Right ventricle myocardium superior (tissue), 1 donor: ENCODE measurements at places on chromosomes 13 and 19. TPM values are rescaled to one million over a fixed set of nuclear protein-coding genes. Genes with fewer than 3 reads are reported as not detected.

STX10 gene
- 38.2 TPM for total RNA-seq

DNA sequence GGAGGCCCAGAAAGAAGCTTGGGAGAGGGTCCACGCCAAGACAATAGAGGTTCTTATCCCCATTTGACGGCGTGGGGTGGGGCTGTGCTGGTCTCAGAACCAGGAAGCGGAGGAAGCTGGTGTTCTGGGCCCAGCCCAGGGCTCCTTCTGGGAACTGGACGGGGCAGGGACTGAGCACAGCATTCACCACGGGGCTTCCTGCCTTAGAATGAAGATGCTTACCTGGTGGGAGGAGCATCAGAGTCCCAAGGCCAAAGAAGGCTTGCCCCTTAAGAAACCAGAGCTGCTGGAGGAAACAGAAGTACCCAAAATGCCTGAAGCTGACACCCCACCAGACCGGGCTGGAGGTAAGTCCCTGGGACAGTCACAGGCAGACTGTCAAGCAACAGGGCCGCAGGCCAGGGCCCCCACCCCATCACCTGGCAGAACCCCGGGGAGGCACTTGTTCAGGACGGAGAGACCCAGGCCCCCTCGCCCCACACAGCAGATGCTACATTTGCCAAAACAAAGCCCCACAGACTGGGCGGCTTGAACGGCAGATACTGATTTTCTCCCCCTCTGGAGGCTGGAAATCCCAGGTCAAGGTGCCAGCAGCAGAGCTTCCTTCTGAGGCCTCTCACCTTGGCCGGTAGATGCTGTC is 17.8 kb upstream of the IGLON5 start:
- no peak for DNase-seq

- DNase-seq, result no peak
Observed at GRCh38 chr19:18800636-18801035, 9.5 kb upstream of the COMP start.

DNA sequence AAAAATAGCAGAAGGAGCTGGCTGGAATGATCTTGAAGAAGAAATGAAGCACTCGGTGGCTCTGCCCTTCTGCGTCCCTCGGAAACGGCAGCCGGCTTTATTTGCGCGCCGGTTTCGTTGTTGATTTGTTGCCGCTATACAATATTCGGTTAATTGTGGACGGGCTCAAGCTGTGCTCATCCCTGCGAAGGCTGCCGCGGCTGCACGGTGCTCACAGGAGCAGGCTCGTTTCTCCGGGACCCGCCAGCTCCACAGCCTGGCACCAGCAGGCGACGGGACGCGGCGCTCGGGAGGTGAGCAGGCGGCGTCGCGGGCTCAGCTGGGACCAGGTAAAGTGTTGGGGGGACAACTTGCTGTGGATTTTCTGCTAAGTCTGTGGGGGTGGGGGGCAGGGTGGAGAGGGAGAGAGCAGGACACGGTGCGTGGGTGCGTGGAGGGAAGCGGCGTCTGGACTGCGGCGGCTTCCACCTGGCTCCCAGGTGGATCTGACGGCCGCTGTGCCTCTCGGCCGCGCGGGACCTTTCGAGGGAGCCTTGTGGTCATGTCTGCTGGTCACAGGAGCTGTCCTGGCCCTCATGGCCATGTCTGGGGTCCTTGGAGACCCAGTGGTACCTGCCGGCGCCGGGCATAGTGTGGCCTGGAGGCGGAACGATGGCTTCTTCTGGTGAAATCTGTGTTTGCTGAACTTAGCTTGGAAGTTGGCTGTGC is 90.9 kb downstream of the TEX29 start:
- DNase-seq, result no peak

PSG11 gene
- not detected for total RNA-seq

DNA sequence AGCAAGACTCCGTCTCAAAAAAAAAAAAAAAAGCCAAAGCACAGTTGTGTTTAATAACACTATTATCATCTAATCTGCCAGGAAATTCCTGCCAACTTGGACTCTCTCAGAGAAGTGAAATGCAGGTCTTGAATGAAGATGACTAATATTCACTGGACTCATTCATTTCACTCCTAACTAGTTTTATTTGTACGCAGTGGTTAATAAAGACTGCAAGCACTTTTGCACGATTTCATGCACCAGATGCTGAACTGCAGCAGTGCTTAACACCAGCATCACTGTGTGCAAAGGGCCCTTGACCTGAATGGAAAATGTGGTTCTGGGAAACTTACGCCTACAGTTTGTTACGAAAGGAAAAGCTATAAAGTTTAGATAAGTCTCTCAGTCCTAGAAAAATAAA is 63.3 kb downstream of the DHRS12 start:
- DNase-seq, result no peak

GRCh38 chr13:46380242-46380641 is 6.8 kb downstream of the RUBCNL start:
- no peak for DNase-seq

DNA sequence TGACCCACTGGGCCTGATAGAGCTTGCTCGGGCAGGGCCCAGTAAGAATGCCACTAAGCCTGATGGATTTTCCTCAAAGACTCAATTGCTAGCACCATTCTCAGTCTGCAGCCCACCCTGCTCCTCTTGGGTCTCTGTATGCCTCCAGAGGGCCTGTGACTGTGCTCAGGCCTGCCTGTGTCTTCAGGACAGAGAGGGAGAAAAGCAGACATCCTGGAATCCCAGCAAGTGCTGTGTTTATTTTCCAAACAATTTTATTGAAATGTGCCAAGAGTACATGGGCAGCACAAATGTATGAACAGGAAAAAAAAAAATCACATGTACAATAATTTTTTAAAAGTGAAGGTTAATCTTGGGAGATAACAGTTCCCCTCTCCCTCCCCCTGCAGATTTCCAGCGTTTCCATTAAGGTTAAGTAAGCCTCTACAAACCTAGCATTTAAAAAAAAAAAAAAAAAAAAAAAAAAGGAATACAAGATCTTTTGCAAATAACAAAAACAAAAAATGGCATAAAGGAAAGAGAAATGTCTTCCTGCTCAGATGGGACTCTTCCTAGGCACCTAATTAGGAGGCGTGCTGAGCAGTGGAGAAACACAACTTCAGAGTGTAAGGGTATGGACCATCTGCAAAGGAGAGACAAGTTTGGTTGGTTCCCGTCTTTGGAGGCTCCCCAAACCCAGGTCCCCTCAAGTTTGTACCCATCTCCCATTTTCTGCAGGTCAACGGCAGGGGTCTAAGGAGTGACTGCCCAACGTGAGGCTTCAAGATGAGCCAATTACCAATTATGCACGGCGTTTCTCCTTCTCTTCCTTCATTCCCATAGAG is 4.8 kb upstream of the ECH1 start:
- DNase-seq, result no peak

SHISA7 gene
- not detected for total RNA-seq

ONECUT3 gene
- not detected for total RNA-seq

GRCh38 chr19:21877976-21878375 is 42.0 kb upstream of the ZNF43 start:
- DNase-seq, result no peak

DNA sequence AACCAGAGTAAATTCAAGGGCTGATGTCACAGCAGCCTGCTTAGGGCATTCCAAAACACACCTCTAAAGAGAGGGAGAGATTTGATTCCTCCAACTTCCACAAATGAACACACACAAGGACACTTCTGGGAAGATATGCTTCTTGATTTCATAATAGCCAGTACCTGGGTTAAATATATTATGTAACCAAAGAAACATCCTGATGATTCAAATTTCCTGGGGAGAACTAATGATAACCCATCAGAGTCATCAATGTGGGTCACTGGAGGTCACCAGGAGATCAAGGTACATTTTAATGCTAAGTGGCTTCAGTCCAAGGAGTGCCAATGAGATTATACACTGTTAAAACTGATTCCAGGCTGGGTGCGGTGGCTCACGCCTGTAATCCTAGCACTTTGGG is 54.0 kb upstream of the DOCK9 start:
- no peak for DNase-seq

CRX gene
- total RNA-seq, result not detected

DNA sequence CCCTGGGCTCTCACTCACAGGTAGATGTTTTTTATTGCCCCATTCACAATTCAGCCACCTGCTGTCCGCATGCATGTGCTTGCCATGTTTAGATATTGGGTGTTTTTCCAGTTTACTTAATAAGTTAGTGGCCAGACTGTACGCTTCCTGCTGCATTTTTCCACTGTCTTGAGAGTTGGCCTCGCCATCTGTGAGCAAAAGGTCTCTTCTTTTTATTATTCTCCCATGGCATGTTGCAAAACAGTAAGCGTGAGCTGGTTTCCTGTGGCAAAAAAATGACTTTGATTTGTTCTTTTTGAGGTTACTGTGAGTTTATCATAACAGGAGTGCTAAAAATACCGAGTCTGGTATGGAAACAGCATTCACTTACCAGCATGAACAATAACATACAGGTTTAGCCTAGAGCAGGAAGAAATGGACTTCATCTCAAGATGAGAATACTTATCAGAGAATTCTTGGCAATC is 46.0 kb downstream of the SAE1 start:
- DNase-seq, result no peak

- no peak for DNase-seq
Observed at GRCh38 chr19:23779645-23780044, 21.0 kb upstream of the ZNF681 start.

ZGLP1 gene
- total RNA-seq, result 0.91 TPM

GPR180 gene
- 5.5 TPM for total RNA-seq

CEACAM7 gene
- total RNA-seq, result not detected

- DNase-seq, result no peak
Observed at GRCh38 chr13:22422712-22423111, 751.8 kb downstream of the FGF9 start.

MAST1 gene
- not detected for total RNA-seq

DNA sequence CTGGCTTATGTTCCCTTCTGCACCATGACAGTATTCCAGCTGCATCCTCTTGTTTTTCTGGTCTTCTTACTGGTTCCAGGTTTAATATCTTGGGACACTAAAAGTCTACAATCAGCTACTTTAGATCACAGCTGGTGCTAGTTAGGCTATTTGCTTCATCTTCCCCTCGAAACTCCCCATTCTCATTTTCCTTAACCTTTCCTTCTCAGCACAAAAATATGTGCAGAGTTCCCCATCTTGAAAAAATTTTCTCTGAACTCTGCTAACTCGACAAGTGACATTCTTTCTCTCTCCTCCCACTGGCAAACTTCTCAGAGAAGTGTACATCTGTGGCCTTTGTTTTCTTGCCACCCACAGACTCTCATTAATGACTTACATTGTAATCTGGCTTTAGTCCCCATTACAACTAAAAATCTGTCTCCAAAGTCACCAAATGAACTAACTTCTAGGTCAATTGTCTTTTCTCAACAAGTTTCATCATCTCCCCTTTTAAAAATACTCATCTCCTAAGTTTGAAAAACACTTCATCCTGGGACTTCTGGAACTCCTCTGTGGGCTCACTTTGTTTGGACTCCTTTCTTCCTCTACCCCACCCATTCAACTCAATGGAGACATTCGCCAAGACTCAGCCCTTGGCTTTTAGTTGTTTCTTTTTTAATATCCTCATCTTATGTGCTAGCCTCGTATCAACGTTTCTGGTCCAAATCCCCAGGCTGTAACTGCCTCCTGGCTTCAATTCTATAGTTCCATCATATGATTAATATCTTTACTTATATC is 7.1 kb upstream of the KL start:
- no peak for DNase-seq

HOMER3 gene
- 9.9 TPM for total RNA-seq

DNA sequence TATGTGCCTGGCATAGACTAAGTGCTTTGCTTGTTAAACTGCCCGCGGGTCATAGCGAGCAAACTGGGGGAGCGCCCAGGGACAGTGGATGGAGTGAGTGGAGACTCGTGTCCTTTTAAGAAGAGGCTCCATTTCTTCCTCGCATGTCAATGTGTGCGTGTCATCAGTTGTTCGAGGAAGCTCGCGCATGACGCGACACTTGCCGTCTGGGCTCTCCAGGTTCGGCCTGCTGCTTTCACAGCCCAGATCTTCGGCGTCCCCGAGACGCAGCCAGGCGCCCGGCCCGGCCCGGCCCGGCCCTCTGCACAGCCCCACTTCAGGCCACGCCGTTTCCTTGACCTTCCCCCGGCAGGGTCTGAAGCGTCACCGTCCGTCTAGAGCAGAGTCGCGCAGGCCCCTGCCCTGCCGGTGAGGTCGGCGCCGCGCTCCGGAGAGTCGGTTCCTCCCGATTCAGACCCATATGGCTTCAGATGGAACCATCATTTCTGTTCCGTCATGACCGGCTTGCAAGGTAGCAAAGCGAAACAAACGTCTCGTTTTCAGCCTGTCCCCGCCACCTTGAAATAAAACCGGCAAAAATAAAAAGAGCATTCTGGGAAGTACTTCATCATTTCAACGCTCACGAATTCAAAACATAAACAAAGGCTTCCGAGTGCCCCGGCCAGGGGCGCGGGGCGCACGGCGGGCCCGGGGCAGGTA is 599 bp upstream of the ARHGEF7 start:
- DNase-seq, result peak; percentile 66

DNA sequence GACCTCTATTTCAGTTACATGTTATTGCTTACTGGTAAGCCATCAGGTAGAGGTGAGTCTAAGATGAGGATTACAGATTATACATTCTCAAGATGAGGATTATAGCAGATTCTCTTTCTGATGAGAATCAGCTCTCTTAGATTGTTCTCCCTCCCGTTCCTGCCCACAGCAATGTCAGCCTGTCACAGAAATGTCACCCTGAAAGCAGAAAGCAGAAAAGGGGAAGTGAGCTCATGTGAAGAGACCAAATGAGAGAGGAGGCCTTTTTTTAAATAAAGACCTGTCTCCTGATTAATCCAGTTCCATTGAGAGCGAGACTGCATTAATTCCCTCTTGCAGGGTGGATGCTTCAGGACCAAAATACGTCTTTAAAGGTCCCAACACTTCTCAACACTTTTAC is 445.6 kb downstream of the KCTD12 start:
- DNase-seq, result no peak

DNA sequence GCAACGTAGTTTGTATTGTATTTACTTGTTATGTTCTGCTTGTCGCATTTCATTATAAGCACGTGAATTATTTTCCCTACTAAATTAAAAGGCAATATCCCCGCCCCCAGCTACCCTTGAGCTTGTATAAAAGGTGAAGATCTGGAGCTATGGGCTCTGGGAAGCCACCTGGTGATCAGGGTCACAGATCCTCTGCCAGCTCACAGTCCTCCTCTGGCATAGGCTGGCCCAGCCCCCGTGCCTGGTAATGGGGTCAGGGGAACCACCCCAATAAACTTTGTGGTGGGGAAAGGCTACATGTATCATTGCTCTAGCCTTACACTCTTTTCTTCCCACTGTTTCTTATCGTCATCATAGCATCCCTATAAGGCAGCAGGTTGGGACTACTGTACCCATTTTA is 190.2 kb upstream of the TSHZ3 start:
- no peak for DNase-seq

CEACAM3 gene
- total RNA-seq, result not detected

SYCN gene
- total RNA-seq, result not detected

- DNase-seq, result peak; percentile 36
Observed at GRCh38 chr13:114108894-114109293, 23.5 kb downstream of the RASA3 start.

DNA sequence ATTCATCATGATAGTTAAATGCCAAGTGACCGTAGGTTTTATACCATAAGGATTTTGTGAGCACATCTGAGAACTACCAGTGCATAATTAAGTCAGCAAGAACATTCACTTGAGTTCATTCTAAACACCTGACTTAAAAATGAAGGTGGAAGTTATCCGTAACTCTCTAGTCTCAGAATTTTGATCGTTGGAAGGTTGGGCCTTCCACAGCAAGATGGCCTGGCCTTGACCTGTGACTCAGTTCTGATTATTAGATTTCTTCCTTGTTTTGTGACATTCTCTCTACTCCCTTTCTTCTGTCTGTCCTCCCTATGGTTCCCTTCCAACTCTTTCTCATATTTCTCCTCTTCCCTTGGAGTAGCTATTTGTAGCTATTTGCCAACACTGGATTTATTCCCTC is 20.0 kb upstream of the WDFY2 start:
- DNase-seq, result no peak

GRCh38 chr19:41552558-41552957 is 23.4 kb upstream of the CEACAM21 start:
- no peak for DNase-seq

HCN2 gene
- 4.1 TPM for total RNA-seq

FAM216B gene
- total RNA-seq, result 4.6 TPM
